ENCODE measurements at places on chromosomes 2 and 18.

- no peak for DNase-seq
Measured at GRCh38 chr2:159867567-159868361, 69.8 kb upstream of the CD302 start.

DNA sequence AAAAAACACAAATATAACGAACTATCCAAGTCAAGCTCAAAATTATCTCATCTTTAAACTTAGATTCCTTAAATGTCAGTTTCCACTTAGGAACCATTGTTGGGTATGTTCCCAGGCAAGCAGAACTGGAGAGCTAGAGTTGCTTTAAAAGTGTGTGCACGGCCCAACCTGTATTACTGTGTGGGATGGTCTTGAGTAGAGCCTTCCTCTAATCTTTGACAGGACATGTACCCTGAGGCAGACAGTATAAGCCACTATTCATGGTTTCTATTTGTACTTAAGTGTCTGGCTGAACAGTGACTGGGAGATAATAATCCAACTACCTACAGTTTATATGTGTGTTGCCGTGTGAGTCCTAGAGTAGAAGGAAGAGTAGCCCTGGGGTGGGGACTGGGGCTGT is 239.7 kb downstream of the GPD2 start:
- no peak for DNase-seq

- DNase-seq = no peak
Measured at GRCh38 chr2:168740360-168740759, 62.1 kb upstream of the NOSTRIN start.

GRCh38 chr2:20882466-20883170 is 59.7 kb upstream of the LDAH start:
- DNase-seq = no peak

DNA sequence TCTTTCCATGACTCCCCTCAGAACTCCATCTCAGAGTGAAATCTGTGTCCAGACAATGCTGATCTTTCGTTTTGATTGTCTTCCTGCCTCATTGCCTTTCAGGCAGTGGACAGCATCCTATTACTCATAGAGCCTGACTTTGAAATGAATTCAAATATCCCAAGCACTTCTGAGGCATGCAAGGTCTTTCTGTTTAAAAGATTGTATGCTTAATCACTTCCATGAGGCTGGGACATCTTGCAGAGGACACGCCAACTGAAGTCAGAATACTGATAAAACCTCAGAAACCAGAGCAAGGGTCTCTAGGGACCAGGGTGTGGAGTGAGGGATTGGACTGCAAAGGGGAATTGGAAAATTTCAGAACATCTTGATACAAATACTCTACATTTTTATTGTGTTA is 836.5 kb upstream of the ID2 start:
- no peak for DNase-seq

- no peak for DNase-seq
Measured at GRCh38 chr2:29562896-29563295, 358.5 kb downstream of the ALK start.

- DNase-seq = peak; percentile 76
Measured at GRCh38 chr18:49813319-49814146, at the start of gene ACAA2. TSS of gene ACAA2 (minus strand) at chr18:49813533. CDS start at chr18:49813484, 49 bp downstream.

GRCh38 chr2:102061962-102062795 is 70.4 kb downstream of the IL1R2 start:
- no peak for DNase-seq

DNA sequence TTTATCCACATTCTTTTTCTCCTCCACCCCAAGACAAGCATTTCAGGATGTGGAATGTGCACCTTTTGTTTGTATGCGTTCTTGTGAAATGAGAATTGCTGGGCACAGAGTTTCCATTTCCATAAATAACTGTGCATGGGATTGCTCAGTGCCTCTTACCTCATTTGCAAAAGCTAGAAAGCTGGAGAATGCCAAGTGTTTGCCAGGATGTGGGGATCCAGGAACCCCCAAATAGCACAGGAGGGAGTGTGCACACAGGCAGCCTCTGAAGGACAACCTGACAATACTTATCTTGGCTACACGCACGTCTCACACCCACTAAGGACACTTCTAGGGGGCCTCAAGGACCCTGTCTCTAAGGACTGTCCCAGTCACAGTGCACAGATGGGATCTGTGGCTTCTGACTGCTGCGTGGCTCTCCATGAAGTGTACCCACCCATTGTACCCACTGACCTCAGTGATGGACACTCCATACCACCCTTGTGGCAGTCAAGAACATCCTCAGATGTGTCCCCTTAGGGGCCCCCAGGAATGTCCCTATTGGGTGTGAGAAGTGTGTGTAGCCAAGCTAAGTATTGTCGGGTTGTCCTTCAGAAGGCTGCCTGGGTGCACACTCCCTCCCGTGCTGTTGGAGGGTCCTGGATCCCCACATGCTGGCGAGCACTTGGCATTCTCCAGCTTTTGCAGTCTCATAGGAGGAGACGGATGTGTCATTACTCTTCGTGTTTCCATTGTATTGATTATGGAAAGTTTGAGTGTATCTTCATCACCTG is 38.4 kb downstream of the CAPN13 start:
- DNase-seq = no peak

- DNase-seq = no peak
Measured at GRCh38 chr18:79510731-79511241, 115.1 kb downstream of the NFATC1 start.
